Activated T-helper 1 cell treated with Interleukin-2 at 50 U/mL for 16 hours (primary cell): ENCODE measurements at places on chromosomes 6 and 20.

DNA sequence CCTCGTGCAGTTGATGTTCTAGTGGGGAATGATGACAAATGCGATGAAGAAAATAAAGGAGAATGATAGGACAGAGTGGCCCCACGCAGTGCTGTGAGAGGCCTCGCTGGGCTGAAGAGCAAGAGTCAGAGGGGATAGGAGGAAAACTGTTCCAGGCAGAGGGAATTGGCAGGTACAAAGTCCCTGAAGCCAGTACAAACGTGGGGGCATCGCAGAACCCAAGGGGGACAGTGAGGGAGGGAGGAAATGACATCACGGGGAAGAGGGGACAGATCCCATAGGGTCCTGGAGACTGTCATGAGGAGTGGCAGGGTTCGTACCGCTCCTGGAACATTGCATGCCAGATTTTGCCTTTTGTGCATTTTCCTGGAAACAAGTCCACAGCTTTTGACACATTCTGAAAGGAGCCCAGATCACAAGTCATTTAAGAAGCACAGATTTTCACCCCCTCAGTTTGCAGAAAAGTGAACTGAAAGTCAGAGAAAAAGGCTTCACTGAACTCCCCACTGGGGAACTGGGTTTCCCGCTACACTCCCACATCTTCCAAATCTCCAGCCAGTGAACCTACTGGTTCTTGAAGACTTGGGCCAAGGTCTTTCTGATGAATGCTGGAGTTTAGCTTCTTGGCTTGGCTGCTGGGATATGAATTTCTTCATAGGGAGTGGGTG lies 77.0 kb downstream of the SULF2 start:
- no peak for DNase-seq

- DNase-seq = no peak
Observed at GRCh38 chr20:48096212-48096875, 311.1 kb upstream of the SULF2 start.

- no peak for DNase-seq
Observed at GRCh38 chr6:113120582-113121285, 736.4 kb upstream of the MARCKS start.

- DNase-seq = no peak
Observed at GRCh38 chr20:47361057-47361915, 4.8 kb upstream of the ZMYND8 start.

- DNase-seq = no peak
Observed at GRCh38 chr6:55496201-55496600, 82.8 kb downstream of the HMGCLL1 start.

DNA sequence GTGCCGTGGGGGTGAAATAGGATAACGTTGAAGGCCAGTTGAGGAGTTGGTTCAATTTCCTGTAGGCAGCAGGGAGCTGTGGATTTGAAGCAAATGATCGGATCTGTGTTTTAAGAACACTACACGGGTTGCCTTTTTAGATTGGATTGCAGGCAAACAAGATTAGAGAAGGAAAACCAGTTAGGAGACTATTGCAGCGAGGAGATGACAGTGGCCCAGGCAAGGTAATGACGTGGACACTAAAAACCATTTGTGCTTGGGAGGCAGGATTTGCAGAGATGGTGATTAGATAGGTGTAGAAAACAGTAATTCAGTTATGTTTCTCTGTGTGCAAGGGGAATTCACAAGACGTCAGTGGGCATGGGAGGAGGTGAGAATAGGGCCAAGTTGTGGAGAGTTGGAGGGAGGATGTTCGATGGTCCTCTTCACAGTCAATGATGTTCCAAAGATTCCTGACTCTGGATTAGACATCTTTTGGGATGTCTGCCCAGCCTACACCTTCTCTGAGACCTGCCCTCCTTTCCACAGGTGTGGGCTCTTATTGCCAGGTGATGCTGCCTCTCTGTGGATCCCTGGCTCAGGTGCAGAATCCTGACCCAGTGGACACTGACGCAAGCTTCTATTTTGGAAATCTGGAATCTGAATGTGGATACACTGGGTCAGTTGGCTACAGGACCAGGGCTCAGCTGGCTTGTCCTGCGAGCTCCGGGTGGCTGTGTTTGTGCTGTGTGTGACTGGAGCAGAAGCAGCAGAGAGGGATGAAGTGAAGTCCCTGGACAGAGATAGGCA lies 54.2 kb downstream of the TFAP2C start:
- DNase-seq = no peak
